Effector memory CD4-positive, alpha-beta T cell (primary cell): ENCODE measurements at places on chromosomes 4 and X.

DNA sequence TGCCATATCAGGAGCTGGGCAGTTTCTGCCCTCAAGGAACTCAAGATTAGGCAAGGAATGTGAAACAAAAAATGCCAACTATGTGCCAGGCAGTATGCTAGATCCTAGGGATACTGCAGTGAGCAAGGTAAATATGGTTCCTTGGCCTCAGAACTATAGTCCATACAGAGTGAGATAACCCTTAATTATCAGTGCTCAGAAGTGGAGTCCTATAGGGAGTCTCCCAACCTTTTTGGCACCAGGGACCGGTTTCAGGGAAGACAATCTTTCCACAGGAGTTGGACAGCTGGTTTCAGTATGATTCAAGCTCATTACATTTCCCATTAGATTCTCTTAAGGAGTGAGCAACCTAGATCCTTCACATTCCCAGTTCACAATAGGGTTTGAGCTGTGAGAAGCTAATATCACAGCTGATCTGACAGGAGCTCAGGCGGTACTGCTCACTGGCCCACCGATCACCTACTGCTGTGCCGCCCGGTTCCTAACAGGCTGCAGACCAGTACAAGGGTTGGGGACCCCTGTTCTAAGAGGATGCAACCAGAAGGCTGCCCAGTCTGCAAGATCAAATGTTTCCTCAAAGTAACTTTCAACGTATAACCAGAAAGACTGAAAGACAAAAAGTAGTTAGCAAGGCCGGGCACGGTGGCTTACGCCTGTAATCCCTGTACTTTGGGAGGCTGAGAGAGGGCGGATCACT is 1.7 kb upstream of the SRP72 start:
- DNase-seq: no peak

- DNase-seq: no peak
These were observed 107.9 kb upstream of the ELOVL6 start for GRCh38 chr4:110306303-110306702.

DNA sequence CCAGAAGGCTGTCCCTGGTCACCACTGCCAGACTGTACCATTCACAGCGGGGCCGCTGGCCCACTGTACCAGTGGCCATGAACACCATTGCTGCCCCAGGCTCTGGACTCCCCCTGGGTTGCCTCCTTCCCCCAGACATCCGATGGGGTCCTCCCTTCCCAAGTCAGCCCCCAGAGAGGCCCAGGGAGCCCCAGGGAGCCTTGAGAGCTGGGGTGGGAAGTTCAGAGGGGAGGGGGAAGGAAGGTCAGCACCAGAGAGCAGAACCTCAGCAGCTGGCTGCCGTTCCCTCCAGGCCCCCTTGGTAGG is 441 bp upstream of the ARHGAP4 start:
- no peak for DNase-seq

GRCh38 chr4:47538111-47538824 is 53.2 kb downstream of the ATP10D start:
- DNase-seq: no peak

DNA sequence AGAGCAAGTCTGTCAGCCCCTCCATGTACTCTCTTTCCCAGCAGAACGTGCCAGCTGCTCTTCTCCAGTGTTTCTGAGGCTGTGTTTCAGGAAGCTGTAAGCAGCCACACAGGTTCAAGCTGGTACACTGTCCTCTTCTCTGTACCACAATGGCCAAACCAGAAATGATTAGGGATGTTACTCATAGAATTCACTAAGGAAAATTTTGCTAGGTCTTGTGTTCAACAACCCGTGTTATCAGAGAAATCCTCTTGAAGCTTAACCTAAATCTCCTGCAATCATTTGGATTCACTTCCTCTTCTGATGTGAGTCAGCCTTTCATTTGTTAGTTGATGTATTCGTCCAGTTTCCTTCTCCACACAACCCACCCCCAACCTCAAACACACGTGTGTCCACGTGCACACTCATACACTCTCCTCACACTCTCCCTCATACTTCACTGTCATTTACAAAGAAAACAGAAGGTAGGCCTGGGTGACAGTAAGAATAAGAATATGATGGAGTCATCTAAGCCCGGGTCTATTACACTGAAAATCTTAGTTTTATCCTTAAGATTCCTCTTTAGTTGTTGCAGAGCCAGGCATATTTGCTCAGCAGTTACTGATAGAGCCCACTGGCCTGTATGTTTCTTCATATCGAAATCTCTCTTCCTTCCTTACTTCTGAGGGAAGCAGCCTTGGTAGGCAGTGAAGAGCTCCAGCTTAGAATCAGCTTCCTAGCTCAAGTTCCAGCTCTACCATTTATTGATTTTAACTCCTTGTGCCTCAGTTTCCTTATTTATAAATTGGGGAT is 63.4 kb downstream of the DCUN1D4 start:
- no peak for DNase-seq

- no peak for DNase-seq
These were observed 609 bp upstream of the SLC25A6 start for GRCh38 chrX:1392376-1393068.

GRCh38 chr4:115529126-115529525 is 415.7 kb upstream of the NDST4 start:
- DNase-seq: no peak
